Skin of body (tissue), 3 donors: ENCODE measurements at places on chromosomes 7 and 10.
A peak's percentile ranks its signal among the peaks of the same experiment; 100 is the strongest.

DNA sequence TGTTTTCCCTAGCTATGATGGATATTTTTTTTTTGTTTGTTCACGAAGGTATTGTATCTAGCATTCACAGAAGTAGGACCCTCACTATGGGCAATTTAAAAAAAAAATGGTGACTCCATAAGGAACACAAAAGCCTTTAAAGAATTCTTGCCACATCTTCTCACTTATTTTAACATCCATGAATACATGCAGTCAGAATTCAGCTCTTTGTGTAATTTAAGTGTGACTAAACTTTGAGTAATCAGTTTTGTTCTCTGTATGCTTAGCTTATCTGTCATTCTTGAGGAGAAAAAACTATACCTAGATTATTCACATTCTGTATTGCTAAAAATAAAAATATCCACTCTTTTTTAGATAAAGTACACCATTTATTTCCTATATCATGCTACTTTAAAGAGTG lies 313.2 kb upstream of the KCND2 start:
- no peak for DNase-seq

- no peak for DNase-seq
These were observed 179.6 kb downstream of the GALNT17 start for GRCh38 chr7:71311576-71311975.

DNA sequence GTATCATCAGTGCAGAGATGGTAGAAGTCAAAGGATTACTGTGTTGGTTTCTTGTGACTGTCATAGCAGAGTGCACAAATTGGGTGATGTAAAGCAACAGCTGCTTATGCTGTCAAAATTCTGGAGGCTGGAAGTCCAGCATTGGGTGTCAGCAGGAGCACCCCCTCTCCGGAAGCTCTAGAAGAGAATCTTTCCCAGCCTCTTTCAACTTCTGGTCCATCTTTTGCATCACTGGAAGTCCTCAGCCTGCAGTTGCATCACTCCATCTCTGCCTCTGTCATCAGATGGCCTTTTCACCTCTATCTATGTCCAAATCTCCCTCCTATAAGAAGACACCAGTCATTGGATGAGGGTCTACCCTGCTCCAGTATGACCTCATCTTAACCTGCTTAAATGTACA lies 35.8 kb upstream of the GALNTL5 start:
- DNase-seq, result no peak

DNA sequence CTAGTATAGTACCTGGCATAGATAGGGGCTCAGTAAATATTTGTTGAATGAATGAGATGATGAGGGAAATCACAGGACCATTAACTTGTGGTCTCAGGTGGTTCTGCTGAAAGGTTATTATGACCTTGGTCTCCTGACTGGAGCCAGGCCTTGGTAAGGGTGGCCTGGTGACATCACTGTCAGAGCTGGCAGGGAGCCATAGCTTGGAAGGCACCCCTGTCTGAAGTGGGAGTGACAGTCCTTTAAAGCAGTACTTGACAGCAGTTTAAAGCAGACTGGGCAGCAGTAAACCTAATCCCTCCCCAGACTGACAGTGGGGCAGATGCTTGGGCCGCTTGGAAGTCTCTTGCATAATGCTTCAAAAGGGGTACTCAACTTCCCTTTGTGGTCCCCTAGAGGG lies 13.4 kb downstream of the DPCD start:
- no peak for DNase-seq

- no peak for DNase-seq
These were observed 55.5 kb upstream of the ATP6V0A4 start for GRCh38 chr7:138853448-138853847.

- no peak for DNase-seq
These were observed 99.6 kb downstream of the PRPF18 start for GRCh38 chr10:13686331-13686752.

DNA sequence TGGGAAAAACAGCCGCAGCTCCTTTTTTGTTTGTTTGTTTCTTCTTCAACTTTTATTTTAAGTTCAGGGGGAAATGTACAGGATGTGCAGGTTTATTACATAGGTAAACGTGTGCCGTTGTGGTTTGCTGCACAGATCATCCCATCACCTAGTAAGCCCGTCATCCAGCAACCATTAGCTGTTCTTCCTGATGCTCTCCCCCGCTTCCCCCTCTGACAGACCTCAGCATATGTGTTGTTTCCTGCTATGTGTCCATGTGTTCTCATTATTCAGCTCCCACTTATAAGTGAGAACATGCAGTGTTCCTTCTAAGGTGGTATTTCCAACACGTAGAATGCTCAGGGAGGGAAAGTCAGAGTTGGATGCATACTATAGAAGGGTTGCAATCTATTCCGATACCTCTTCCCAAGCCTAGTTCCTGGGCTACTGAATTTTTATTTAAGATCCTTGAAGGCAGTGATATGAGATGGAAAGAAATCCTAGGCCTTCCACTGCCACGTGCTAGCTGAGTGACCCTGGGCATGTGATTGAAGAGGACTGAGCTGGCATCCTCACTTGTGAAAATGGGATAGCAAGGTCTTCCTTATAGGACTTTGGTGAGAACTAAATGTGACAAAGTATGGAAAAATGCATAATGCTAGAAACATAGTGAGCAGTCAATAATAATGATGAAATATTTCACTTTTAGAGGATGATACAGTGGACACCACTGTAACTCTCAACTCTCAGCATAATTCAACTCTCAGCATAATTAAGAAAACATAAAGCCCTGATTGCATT lies 278.5 kb downstream of the REEP3 start:
- DNase-seq, result no peak

- no peak for DNase-seq
These were observed 66.7 kb upstream of the PDZD8 start for GRCh38 chr10:117441812-117442443.

- DNase-seq, result no peak
These were observed 133.6 kb downstream of the ZMIZ1 start for GRCh38 chr10:79202188-79203013.

DNA sequence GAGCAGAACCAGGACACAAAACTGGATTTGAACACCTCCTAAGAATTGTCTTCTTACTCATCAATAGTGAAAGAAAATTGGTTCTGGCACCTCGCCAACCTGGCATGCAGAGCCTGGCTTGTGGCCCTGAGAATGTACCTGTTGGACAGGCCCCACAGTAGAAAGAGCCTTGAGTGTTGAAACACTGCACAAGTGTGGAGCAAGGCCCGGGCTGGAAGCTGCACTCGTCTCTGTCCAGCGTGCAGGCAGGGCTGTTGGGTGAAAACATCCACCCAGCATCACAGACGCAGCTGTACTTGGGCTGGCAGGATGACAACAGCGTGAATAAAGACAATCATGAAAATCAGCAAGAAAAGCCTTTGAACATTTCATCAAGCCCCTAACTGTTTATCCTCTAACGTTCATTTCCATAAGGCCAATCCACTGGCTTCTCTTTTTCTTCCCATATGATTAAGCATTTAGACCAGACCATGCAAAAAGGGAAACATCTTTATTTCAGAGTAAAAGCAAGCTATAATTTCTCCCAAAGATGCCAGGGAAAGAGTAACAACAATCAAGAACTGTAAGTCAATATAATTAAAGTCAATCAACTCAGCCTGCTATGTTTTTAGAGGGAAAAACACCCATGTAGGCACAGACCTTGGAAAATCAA lies 15.6 kb downstream of the CUBN start:
- peak; percentile 18 for DNase-seq

- DNase-seq, result no peak
These were observed 454.5 kb upstream of the FZD8 start for GRCh38 chr10:36096576-36096975.

DNA sequence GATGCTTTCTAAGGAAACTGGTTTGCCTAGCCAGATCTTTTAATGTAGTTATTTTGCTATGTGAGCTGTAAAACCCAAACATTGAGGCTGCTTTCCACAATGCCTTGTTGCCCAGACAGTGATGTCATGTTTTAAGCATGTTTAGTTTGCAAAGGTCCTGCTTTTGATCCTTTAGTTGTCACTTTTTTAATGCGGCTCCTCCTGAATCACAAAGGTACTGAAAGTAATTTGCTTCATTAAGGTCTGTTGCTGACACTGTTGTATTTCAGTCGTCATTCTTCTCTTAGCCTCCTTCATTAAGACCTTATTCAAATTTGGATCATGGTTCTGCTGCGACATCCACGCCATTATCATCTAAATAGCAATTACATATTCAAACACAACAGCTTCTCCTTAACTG lies 10.6 kb downstream of the RPA3 start:
- DNase-seq, result no peak

- DNase-seq, result no peak
These were observed 44.2 kb upstream of the TMEM213 start for GRCh38 chr7:138753610-138754009.

GRCh38 chr10:47112612-47113011 lies 187.4 kb upstream of the GDF10 start:
- no peak for DNase-seq

- DNase-seq, result no peak
These were observed 87.6 kb upstream of the MACROH2A2 start for GRCh38 chr10:69965086-69965485.

- no peak for DNase-seq
These were observed 197.4 kb downstream of the AHR start for GRCh38 chr7:17495655-17496394.

DNA sequence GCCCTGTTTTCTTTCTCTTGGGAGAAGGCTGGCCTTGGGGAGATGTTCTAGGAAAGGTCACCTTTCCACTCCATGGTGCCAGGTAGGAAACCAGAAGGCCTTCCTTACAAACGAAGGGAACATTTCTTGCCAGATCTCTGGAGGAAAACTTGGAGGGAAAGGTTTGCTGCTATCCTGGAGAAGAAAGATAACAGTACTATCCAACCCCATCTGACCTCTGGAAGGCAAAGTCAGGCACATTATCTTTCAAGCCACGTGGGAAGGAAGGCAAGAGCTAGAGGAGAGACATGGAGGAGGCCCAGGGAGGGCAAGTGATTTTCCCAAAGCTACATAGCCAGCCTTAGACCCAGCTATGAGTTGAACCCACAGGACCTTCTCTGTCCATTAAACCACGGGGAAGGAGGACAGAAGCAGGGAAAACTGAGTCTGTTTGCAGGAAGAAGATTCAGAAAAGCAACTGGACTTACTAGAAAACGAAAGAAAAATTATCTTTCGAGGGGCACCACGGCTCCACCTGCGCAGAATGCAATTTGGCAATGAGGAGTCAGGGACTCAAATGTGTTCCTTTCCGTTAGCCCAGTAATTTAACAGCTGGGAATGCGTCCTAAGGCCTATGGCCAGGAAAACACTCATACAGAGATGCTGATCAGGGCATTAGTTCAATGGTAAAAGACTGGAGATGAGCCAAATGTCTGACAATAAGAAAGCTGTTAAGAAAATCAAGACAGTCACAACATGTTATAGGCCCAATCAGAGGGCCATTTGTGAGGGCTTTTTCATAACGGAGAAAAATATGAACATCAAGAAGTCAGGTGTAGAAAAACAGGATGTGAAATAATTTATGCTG lies 32.0 kb upstream of the PSAP start:
- DNase-seq, result no peak

GRCh38 chr10:71911296-71911953 lies 52.8 kb upstream of the CHST3 start:
- DNase-seq, result peak; percentile 28

- no peak for DNase-seq
These were observed 48.1 kb downstream of the WIPF3 start for GRCh38 chr7:29854257-29854938.

- DNase-seq, result no peak
These were observed 4.7 kb downstream of the NFE2L3 start for GRCh38 chr7:26156451-26157420.

DNA sequence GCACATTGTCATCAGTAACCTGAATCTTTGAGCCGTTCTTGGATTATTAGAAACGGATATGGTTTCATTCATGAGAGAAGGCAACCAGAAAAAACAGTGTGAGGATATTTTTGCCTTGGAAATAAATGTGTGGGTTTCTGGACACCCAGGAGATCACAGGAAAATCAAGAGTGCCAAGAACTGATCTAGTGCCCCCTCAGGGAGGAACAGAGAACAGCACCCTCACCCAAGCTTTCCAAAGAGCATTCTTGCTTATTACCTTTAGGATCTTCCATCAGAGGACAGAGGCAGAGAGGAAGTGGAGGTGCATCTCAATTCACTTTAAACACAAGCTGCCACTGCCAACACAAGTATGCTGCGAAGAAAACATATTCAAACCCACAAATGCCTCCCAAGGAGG lies 851.5 kb upstream of the COBL start:
- no peak for DNase-seq

GRCh38 chr7:102260856-102261255 lies 25.8 kb upstream of the SH2B2 start:
- DNase-seq, result no peak

DNA sequence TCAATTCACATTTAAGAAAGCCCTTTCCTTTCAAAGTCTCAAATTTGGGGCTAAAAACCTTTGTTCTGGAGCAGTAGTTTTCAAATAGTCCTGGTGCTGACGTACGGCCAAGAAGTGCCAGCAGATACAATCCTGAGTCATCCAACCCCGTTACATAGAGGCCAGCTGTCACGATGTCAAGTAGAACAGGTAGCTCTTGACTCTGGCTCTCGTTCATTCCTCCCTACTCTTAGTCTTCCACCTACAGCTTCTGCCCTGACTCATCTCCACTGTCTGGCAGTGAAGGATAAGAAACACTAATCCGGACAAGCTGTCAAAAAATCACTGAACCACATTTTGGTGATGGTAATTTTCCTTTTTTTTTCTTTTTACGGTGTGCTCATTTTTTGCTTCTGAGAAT lies 132.4 kb upstream of the PTN start:
- no peak for DNase-seq

DNA sequence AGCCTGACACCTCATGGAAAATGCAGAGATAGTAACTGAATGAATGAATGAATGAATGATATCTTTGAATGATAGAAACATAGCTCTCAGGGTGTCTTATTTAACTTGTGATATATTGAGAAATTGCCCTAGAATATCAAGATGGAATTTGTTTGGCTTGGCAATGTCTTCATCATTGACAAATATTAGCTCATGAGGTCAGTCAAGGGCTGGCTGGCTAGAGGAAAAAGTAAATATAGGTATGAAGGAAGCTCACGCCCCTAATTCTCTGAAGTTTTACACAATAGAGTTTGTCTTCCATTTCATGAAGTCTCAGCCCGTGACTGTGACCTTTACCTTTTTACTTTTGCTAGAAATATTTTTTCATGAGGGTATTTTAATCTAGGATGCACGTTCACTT lies 305.2 kb downstream of the ADARB2 start:
- no peak for DNase-seq

GRCh38 chr10:118870467-118871243 lies 115.9 kb upstream of the CACUL1 start:
- peak; percentile 18 for DNase-seq

DNA sequence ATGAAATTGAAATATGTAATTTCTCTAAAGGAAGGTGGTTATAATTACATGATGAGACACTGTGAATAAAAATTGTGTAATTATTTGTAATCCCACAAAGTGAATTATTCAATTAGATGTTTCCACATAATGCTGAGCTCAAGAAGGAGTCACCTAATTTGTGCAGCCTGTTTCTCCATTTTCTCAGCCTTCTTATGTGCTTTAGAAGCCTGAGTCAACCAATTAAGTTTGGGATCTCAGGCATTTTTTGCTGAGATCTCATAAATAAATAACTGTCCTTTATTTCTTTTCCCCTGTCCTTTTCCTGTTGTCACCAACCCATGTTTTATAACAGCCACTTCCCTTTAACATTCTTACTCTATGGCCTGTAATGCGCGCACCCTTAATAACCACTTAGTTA lies 506.5 kb upstream of the SEMA3D start:
- no peak for DNase-seq
